Activated naive CD4-positive, alpha-beta T cell treated with anti-CD3 and anti-CD28 coated beads for 36 hours (primary cell): ENCODE measurements at places on chromosomes 7 and 10. TPM values are rescaled to one million over a fixed set of nuclear protein-coding genes. Genes with fewer than 3 reads are reported as not detected.

ASAH2B gene
- 4.6 TPM for total RNA-seq

DNA sequence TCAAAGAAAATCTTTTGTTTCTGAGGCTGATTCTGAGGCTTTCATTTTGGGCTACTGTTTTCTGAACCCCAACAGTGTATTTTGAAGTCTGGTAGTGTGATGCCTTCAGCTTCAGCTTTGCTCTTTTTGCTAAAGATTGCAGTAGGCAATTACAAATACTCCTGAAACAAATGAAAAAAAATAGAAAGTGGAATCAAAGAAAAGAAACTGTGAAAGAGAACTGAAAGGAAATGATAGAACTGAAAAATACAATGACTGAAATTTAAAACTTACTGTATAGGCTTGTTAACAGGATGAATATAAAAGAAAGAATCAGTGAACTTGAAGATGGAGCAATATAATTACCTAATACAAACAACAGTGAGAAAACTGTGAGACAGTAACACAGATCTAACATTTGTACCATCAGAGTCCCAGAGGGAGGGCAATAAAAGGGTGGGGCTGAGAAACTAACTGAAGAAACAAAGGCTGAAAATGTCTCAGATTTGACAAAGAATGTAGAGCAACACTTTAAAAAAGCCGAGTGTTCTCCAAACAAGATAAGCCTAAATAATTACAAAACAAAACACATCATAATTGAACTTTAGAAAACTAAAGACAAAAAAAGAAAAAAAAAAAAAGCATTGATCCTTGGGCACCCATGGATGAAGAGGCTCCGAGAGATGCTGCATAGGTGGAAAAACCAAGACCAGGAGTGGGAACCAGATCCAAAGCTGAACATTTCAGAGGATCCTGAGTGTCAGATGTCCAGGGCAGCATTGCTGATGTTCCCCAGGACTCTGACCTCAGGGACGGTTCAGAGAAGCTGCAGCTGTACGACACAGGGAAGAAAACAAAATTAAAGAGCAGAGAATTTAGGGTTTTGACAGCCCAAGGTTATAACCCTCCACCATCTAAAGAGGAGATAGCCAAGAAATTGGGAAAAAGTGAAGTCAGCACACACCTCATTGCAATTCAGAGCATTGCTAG lies 223.2 kb upstream of the IGFBP3 start:
- no peak for DNase-seq

SYT15 gene
- 0.30 TPM for total RNA-seq

DNA sequence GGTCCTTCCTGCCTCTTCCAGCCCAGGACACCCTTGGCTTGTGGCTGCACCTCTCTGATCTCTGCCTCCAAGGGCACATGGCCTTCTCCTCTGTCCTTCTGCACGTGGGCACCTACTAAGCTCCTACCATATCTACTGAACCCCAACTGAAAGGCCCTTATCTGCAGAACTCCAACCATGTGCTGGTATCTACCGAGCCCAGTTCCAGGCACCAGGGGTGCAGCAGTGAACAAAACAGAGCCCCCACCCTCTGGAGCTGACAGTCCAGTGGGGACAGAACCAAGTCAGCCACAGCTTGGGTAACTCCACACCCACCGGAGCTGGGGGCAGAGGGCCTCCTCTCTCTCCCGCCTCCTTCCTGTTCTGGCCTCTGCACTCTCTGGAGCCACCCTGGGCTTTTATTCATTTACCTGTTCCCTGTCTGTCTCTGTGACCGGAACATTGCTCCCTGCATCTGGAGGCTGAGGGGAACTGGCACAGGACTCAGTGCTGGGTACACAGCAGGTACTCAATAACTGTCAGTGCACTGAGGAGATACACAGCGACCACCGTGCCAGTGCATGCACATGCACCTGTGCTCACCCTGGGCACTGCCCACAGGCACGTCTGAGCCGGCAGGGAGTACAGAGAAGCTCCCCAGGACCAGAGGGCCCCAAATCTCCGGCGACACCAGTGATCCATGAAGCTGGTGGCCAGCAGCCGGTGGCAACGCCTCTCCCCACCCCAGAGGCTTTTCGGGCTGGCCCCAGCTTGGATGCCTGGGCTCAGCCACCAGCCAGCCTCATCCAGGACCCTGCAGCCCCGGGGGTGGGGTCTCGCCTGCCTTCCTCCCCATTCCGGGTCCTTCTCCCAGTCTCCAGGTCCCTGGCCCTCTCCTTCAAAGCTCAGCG lies 2.0 kb downstream of the MICALL2 start:
- DNase-seq: no peak

GRCh38 chr7:55556031-55556430 lies 16.3 kb downstream of the VOPP1 start:
- DNase-seq: no peak

GRCh38 chr7:158239290-158239981 lies 348.2 kb downstream of the PTPRN2 start:
- DNase-seq: no peak

- DNase-seq: peak; percentile 18
Measured at GRCh38 chr7:1593091-1593866, 23.4 kb upstream of the PSMG3 start.

FBXO24 gene
- total RNA-seq: 1.5 TPM

HEPACAM2 gene
- total RNA-seq: 0.24 TPM

DNA sequence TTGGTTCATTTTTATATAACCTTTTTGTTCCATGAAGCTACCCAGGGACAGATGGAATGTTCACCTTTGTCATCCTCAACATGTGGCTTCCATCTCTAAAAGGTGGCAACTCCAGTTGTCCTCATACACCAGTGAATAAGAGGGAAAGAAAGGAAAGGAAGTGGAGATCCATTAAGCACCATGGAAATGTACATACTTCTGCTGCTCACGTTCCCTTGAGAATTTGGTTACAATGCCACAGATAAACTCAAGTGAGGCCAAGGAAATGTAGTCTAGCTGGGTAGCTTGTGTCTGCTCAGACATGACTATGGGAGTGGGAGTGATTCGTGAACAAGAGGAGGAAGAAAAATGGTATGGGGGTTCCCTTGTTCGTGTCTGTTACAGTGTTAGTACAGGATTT lies 237.1 kb upstream of the FAM3C start:
- no peak for DNase-seq

TSPAN15 gene
- total RNA-seq: 0.72 TPM

ST7 gene
- total RNA-seq: 4.1 TPM

NDUFB2 gene
- total RNA-seq: 179 TPM

GRCh38 chr7:117041822-117042221 lies 88.5 kb downstream of the ST7 start:
- DNase-seq: no peak

DNA sequence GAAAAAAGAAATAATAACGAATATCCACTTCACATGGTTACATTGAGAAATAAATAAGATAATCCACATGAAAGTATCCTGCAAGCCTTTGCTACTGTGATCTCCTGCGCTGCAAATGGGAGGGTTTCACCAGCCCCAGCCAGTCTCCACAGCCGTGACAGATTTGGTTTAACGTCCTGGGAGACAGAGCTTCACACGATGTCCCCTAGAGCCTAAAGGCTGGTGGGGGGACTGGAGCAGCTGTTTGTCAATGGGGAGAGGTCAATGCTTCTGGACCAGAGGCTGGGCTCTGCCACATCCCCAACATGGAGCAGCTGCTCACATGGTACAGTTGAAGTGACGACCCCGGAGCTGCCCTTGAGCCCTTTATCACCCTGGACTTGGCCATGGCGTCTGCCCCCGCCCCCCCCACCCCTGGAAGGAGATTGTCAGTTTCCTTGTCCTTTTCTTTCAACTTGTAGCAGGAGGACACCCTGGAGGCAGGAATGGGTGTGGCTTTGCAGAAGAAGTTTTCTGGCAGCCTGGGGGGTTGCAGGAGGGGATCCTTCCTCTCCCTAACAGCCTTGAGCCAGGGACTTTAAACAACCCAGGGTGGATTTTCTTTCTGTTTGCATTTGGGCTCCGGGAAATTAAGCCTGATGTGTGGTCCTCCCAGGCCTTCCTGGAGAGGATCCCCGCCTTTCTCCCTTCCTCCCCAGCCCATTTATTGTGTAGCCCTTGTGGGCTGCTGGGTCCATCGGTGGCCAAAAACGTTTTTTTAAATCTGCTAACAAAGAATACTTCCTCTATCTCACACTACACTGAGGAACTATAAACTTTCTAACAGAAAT lies 37.0 kb upstream of the MXI1 start:
- no peak for DNase-seq

AFAP1L2 gene
- 0.98 TPM for total RNA-seq

GRCh38 chr7:17942231-17942630 lies 1.9 kb upstream of the SNX13 start:
- no peak for DNase-seq

- DNase-seq: no peak
Measured at GRCh38 chr10:71648254-71648932, 71.2 kb downstream of the C10orf105 start.

GRCh38 chr7:67429735-67430134 lies 433.1 kb downstream of the TYW1 start:
- DNase-seq: no peak

SAMD8 gene
- total RNA-seq: 15.3 TPM
